Right ventricle myocardium inferior (tissue), 1 donor: ENCODE measurements at places on chromosomes 11 and 22. TPM values are rescaled to one million over a fixed set of nuclear protein-coding genes. Genes with fewer than 3 reads are reported as not detected.

DNA sequence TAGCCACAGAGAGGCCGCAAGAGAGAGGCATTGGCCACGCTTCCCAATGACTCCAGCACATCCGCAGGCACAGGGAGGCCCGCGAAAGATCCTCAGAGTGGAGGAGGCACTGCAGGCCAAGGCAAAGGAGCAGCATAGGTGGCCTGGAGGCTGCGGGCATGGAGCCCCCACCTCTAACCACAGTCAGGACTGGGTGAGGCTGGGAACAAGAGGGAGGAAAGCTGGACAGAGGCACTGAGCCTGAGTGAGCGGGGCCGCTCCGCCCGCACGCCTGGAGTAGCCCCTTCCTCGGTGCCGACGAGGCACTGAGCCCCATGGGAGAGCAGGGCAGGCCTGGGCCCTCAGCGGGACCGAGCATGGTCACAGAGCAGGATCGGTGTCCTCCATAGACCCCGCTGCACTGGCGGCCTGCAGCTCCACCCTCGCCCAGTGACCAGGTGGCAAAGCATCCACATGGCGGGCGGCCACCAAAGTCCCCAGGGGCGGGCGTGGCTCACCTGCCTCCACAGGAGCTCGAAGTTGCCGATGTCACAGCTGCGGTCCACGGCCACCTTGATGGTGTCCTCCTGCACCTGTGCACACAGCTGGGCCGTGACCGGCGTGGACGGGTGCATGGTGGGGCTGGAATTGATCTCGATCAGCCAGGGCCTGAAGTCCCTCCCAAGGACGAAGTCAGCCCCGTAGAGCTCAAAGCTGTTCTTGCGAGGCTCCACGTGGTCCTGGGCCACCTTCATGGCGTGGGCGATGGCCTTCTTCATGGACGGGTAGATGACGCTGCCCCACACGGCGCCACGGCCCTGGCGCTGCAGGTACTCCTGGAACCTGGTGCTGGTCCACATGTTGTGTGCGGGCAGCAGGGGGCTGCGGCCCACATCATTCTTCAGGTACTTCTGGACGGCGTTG, 18.9 kb upstream of the IL17REL start:
- peak; percentile 68 for DNase-seq

DNA sequence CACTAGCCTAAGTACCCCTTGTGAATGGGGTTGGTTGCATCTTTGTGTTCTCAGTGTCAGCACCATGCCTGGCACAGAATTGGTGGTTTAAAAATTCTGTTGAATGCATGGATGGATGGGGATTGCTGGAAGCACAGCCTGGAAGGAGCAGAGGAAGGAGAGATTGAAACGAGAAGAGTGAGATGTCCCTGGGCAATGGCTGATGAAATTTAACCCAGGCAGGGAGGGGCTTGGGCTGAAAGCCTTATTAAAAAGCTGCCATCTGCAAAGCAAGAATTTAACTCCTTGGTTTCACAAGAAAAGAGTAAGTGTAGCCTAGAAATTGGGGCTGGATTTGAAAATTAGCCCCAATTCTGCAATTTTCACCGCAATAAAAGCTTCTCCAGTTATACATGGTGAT, 126.7 kb downstream of the TEAD1 start:
- DNase-seq, result no peak

GRCh38 chr11:134532131-134532920, 120.3 kb upstream of the B3GAT1 start:
- DNase-seq, result no peak

GRCh38 chr11:96228473-96228891, 114.5 kb downstream of the MAML2 start:
- DNase-seq, result no peak

- no peak for DNase-seq
Observed at GRCh38 chr22:27273436-27273835, 528.1 kb downstream of the MN1 start.

DNA sequence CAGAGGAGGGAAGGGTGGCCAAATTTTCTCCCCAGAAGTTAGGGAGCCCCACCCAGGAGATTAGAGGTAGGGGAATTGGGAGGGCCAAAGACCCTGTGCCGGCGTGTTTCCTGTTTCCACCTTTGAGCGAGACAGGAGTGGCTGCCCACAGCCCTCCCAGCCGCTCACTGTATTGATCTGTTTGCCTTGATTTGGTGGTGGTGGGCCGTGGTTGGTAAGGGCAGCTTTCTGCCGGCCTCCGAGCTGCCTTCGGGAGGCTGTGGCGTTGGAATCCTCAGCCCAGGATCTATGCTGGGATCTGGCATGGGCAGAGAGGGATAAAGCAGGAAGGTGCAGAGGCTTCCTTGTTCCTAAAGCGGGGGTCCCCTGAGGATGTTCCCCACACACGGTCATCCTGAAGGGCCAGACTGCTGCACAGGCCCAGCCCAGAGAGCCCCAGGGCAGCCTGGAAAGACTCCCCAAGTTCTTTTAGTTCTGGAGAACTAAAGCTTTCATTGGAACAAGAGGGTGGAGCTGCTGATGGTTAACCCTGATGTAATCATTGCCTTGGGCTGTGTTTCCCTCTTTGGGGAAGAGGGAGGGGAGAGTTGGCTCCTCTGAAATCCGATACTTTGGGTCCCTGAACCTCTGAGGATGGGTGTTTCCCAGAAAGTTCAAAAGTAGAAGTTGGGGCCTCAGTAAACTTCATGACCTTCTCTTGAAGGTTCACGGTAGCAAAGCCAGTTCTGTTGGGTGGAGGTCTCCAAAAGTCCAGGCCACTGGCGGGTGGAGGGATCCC, 7.2 kb downstream of the FAM83F start:
- DNase-seq, result peak; percentile 26

- DNase-seq, result no peak
Observed at GRCh38 chr22:30064172-30064571, 16.1 kb upstream of the HORMAD2 start.

GRCh38 chr11:64334764-64335735, 5.0 kb upstream of the CCDC88B start:
- no peak for DNase-seq

DNA sequence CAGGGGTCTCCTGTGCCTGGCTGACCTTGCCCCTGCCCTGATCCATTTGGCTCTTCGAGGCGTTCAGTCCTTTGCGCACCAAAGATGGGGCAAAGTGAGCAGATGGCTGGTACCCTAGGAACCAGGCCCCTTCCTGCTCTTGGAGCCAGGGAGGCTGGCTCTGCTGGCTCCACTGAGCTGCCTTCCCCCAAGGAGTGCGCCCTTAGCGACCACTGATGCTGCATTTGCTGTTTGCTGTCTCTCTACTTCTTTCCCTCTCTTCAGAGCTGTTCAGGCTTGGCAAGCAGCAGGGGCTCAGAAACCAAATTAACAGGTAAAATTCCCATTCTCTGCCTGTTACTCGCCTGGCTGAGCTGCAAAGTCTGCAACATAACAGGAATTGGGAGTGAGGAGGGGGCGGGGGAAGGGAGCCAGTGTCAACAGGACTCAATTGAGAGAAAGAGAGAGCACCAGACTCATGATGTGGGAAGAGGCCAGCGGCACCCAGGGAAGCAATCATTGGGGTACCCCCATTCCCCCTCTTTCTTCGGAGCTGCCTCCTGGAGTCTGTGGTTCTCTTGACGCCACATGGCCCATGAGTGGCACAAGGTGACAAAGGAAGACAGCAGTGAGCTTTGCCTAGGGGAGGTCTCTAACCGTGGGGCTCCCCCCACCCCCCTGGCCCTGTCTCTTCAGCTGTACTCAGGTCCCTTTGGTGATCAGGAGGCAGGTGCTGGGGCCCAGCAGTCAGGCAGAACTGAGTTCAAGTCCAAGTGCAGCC, 102.3 kb downstream of the TP53I11 start:
- no peak for DNase-seq

DNA sequence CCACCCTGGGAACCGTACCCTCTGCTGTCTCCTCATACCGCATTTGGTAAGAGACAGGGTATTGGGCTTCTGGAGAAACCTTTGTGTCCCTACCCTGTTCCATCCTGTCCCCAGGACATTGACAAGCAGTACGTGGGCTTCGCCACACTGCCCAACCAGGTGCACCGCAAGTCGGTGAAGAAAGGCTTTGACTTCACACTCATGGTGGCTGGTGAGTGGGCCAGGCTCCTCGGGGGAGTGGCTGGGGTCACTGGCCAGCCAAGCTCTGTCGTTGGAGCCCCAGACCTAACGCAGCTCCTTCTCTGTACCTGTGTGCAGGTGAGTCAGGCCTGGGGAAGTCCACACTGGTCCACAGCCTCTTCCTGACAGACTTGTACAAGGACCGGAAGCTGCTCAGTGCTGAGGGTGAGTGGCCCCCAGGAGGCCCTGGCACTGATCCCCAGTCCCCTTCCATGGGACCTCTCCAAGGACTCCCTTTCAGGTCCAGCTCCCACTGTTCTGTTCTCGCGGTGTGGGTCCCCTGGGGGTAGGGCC, 3.8 kb upstream of the GP1BB start:
- DNase-seq, result no peak

DNA sequence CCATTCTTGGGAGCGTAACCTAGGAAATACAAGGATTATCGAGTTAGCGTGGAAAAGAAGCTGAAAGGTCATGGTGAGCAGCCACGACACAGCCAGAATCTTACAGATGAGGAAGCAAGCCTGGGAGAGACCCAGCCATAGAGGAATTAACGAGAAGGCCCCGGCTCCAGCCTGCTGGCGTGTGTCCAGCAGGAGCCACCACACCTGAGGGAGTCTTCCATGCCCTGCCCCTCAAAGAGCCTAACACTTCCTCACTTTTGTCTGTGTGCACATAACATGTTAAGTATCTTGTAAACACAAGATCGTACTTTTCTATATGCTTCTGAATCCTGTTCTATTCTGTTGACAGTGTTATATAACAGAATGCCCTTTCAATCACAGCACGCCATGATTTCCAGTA, 18.1 kb downstream of the CECR2 start:
- no peak for DNase-seq

The C11orf97 gene
- total RNA-seq, result not detected

The RFPL3 gene
- total RNA-seq, result not detected

The SNX15 gene
- total RNA-seq, result 18.3 TPM

The DAGLA gene
- total RNA-seq, result 4.3 TPM

The MS4A12 gene
- not detected for total RNA-seq
